ENCODE measurements at places on chromosomes 13 and 19.

GRCh38 chr13:75792526-75793187, 156.5 kb downstream of the LMO7 start:
- no peak for DNase-seq

DNA sequence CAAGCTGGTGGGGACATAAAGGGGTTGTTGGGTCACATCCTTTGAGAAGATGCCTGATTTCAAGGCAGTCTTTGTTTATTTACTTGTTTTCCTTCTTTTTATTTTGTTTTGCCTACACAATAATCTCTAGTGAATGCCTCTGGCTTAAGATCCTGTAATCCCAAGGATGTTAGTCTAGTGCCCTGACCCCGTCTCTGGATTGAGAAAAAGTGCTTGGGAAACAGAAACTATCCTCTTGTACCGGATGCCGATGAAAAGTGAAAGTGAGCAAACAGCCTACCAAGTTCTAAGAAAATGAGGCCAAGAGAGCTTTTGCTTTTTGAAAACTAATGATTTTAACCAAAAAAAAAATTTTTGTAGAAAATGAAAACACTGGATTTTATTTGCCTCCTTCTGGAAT, 42.1 kb upstream of the C1QTNF9 start:
- no peak for DNase-seq

GRCh38 chr13:73943137-73943964, 190.9 kb downstream of the KLF12 start:
- no peak for DNase-seq

DNA sequence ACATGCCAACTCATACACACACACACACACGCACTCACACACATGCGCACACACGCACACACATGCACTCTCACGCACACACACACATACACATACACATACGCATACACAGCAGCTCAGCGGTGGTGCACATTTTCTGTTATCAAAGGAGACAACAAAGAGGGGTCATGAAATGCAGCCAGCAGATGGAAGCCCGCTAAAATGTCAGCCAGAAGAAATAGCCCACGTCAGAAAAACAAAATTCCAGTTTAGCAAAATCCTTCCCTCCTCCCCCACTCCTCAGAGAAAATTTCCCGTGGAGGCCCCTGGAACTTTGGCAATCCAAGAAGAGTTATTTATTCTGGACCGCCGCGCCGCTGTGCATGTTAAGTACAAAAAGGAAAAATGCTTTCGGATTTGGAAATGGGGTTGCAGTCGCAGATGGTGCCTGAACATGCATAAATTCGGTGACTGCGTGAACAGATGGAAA, 114.6 kb upstream of the VSTM2B start:
- no peak for DNase-seq

DNA sequence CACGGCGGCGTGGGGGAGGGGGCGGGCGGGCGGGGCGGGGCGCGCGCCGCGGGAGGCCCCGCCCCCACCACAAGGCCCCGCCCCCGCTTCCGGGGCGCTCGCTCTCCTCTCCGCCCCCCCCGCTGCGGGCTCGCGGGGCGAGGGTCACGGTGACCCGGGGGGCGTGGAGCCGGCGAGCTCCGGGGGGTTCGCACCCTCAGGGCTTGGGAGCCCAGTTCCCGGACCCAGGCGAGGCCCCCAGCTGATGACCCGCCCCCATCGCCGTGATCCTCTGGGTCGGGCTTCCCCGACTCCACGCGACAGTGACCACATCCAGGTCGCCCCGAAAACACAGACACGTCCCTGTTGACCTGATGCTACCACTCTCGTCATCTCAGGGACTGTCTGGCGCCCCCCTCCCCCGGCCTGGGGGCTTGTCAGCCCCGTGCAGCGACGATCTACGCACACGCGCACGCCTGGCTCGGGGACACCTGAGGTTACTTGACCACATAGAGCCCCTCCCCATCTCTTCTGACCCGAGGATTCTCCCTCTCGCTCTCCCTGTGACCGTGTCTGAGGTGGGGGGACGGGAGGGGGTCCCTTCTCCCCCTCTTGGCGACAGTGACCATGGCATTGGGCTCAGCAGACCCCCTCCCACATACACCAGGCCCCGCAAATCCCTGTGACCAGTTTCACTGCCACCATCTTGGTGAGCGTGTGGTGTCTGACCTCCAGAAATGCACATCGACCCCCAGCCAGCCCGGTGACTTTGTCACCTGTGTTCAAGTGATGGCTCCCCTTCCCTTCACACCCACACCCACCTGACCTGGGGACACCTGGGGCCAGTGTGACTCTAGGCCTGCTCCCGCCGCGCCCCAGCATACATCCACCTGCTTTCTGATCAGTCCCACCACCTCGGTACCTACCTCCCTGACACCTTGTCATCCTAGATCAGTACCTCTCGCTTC, 670 bp downstream of the MAP2K7 start:
- DNase-seq, result no peak

- no peak for DNase-seq
Measured at GRCh38 chr19:29375429-29376119, 150.2 kb upstream of the VSTM2B start.

DNA sequence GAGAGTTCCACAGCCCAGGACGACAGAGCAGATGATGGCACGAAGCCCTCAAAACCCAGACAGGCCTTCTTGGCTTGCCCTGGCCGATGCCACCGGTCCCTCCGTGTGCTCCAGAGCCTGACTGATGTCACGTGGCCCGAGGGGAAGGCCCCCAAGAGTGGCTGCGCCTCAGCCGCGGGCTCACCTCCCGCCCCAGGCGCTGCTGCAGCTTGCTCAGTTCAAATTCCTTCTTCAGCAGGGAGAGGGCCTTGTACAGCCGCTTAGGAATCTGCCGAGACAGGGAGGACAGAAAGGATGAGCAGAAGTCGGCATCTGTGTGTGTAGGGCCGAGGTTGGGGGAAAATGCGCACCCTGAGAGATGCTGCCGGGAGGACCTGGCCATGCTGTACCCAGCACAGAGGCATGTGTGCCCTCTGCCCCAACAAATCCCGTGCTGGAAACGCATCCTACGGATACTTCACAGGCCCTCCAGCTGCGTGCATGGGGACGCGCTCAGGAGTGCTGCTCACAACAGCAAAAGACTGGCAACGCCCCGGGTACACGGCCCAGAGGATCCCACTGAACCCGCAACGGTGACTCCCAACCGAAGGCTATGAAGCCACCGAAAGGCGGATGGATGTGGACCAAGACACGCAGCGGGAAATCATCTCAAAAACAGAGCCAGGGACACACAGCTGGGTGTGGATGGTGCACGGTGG, 12.9 kb downstream of the LONP1 start:
- DNase-seq, result no peak

GRCh38 chr13:95160112-95160906, 140.9 kb downstream of the ABCC4 start:
- no peak for DNase-seq

GRCh38 chr19:28843761-28844492, 369.0 kb downstream of the UQCRFS1 start:
- DNase-seq, result no peak

- DNase-seq, result no peak
Measured at GRCh38 chr13:104253063-104253680, 1187.0 kb upstream of the SLC10A2 start.

GRCh38 chr19:35278578-35279284, 3.6 kb upstream of the HAMP start:
- no peak for DNase-seq

- DNase-seq, result no peak
Measured at GRCh38 chr13:84050536-84050935, 168.3 kb upstream of the SLITRK1 start.

DNA sequence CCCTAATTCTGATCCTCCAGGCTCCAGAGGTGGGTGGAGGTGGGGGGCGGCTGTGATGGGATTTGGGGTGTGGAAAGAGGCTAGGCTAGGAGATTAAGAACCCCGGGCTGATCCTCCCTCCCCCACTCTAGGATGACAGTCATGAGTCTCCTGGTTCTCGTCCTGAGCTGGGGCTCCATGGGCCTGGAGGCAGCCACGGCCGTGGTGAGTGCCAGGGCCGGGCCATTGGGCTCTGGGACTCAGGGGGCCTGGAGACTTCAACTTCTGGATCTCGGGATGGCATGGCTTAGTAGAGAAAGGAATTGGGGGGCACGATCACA, 13.9 kb downstream of the TTYH1 start:
- DNase-seq, result no peak

DNA sequence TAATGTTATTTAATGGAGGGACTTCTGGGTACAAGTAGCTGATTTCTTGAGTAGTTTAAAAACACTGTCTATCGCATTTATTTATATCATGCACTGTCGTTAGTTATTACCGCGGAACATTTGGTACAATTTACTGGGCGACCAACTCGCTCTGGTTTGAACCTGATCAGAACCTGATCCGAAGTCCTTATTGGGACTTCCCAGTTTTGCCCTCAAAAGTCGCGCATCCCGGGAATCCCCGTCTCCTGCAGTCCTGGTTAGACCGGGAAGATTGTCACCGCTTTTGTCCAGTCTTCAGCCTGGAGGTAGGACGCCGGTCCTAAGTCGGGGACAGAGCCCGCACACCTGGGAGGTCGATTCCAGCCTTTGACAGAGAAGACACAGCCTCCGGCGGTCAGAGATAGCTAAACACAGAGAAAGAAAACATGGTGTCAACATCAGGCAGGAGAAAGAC, 694 bp downstream of the CLN5 start:
- peak; percentile 5 for DNase-seq

DNA sequence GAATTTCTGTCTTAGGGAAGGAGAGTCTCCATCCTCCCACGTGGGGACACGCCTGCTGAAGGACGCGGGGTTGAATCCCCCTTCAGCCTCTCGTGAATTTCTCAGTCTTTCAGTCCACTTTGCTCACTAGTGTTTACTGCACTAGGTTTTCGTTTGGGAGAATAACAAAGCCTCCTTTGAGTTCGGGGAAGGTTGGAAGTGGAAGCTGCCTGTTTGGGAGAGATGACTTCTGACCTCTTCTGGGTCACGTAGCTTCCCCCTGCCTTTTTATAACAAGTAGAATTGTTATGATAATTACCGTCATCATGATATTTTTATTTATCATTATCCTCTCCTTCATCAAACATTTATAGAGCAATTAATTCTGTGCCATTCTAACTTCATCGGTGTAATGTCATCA, 60.7 kb downstream of the ATP11A start:
- no peak for DNase-seq

DNA sequence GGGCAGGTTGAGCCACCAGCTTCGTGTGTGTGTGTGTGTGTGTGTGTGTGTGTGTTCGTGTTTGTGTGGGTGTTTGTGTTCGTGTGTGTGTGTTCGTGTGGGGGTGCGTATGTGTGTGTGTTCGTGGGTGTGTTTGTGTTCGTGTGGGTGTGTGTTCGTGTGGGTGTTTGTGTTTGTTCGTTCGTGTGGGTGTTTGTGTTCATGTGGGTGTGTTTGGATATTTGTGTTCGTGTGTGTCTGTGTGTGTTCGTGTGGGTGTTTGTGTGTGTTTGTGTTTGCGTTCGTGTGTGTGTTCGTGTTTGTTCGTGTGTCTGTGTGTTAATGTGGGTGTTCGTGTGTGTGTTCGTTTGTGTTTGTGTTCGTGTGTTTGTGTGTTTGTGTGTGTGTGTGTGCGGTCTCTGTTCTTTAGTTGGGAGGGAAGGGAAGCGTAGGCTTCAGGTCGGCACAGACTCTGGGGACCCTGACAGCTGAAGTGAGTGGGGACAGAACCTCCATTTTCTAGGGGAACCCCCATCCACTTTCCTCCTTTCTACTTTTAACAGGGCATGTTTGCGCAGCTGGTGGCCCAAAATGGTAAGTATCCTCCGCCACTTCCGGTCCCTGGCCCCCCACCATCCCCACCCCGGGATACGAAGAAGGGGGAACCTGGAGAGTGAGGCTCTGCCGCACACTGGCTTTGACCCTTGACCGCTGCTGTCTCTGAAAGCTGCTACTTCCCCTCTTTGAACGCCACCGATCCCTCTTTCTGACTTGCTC, 1.6 kb downstream of the TNFSF9 start:
- no peak for DNase-seq

- DNase-seq, result no peak
Measured at GRCh38 chr13:101714195-101714594, 261.7 kb downstream of the ITGBL1 start.

GRCh38 chr13:37534676-37535075, 63.9 kb downstream of the POSTN start:
- DNase-seq, result no peak

DNA sequence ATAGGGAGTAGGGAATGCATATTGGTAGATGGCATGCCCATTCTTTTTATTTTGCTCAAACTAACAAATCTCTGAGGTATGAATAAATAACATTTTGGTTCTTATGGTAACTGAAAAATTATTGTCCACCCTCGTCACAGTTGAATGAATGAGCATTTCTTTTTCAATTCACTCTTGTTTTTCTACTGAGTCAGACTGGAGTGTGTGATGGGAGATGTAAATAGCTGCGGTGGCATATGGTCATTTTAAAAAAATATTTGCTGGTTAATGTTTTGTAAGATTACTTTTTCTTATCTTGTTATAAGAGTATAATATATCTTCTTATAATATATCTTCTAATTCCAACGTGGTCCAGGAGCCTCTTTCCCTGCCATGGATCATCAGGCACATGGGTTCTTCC, 586.5 kb downstream of the SLITRK5 start:
- no peak for DNase-seq

GRCh38 chr19:32691952-32692726, 518 bp downstream of the NUDT19 start:
- peak; percentile 42 for DNase-seq

DNA sequence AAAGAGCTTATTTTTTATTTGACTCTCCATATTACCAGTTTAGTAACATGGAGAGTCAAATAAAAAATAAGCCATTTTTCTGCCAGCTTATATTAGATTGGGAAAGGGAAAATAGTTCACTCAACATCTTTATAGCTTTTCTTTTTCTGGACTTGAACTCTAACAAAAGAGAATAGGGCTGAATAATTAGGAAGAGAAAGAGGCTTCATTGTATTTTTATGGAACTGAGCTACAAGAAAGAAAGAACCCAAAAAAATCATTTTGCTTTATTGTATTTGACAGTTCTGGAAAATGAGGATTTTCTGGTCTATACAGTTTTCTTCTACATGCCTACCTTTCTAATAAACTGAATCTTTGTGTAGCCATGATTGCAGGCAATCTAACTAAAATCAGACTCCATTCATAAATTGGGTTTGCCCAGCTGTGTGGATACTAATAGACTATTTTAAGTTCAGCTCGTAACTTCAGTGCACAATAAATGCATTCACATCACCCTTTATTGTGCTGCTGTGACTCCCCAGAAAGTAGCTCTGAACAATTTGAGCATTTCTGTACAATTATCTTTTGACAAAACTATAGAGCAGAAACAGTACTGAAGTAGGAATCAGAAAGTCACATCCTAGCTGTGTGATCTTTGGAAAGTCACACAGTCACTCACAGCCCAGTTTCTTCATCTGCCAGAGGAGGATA, 115.3 kb downstream of the STOML3 start:
- no peak for DNase-seq

Data from stimulated activated CD4-positive, alpha-beta T cell treated with anti-CD3 and anti-CD28 coated beads, Interleukin-2, amount 100 ng/mL, for 48 hours (primary cell).